ENCODE measurements at places on chromosomes 13 and 19. TPM values are rescaled to one million over a fixed set of nuclear protein-coding genes. Genes with fewer than 3 reads are reported as not detected.

CBY2 gene
- not detected for total RNA-seq

NAPSA gene
- 2.4 TPM for total RNA-seq

ADGRE2 gene
- 0.45 TPM for total RNA-seq

ICAM4 gene
- 2.0 TPM for total RNA-seq

DHDH gene
- 3.2 TPM for total RNA-seq

CYP4F8 gene
- not detected for total RNA-seq

TNFRSF19 gene
- 43.5 TPM for total RNA-seq

CCDC8 gene
- 51.7 TPM for total RNA-seq

RGL3 gene
- total RNA-seq, result 84.8 TPM

CYP4F2 gene
- not detected for total RNA-seq

PEG3 gene
- not detected for total RNA-seq

ZNF829 gene
- 3.0 TPM for total RNA-seq

DCT gene
- total RNA-seq, result 0.18 TPM

ZNF844 gene
- 15.1 TPM for total RNA-seq

PLIN4 gene
- 0.25 TPM for total RNA-seq

ZNF565 gene
- total RNA-seq, result 9.1 TPM

ZNF525 gene
- total RNA-seq, result 23.5 TPM

KLK11 gene
- not detected for total RNA-seq

SLC7A9 gene
- 1.2 TPM for total RNA-seq

VSTM1 gene
- total RNA-seq, result not detected

GJA3 gene
- total RNA-seq, result 5.3 TPM

CGB8 gene
- total RNA-seq, result 0.29 TPM

ICAM5 gene
- total RNA-seq, result 5.7 TPM

ZNF154 gene
- 42.4 TPM for total RNA-seq

MAMSTR gene
- total RNA-seq, result 6.5 TPM

PDX1 gene
- not detected for total RNA-seq

ENOX1 gene
- 3.0 TPM for total RNA-seq

SIGLEC5 gene
- not detected for total RNA-seq
